HFFc6 (cell line): ENCODE measurements at places on chromosomes 2 and 18.

DNA sequence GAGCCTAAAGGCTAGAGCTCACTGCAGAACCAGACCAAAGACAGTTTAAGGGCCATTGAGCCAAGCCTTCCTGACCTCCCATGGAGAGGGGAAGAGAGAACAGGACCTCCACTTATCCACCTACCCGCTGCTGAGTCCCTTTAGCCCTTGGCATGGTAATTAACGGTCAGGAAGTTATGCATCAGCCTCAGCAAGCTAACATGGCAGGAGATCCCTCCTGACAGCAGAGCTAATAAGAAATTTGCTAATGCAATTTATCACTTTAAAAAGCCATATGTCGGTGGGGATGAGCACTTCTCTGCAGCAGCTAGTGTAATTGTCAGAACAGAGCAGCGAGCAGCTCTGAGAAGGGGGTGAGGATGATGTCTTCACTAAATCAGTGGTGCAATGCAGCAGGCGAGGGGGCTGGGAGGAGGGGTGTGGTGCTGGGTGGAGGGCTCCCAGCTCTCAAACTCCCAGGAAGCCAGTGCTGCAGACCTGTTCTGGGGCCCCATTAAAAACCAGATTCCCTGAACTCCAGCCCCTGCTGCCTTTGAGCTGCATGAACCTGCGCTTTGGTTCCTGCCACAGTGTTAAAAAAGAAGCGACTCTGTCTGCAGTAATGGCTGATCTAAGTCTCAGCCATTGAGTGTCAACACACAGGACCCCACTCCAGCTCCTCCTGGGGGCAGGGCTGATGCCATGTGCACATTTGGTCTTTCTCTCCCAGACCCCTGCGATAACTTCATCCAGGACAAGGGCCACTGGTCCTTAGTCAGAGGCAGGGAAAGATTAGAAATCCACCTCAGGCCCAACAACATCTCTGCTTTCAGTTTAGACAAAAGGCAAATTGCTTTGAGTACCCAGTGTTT is 84.2 kb upstream of the STPG4 start:
- DNase-seq, result no peak

- DNase-seq, result no peak
These were observed 1247.6 kb downstream of the CNTNAP5 start for GRCh38 chr2:125272651-125273050.

GRCh38 chr2:67892339-67892846 is 170.4 kb downstream of the C1D start:
- no peak for DNase-seq

DNA sequence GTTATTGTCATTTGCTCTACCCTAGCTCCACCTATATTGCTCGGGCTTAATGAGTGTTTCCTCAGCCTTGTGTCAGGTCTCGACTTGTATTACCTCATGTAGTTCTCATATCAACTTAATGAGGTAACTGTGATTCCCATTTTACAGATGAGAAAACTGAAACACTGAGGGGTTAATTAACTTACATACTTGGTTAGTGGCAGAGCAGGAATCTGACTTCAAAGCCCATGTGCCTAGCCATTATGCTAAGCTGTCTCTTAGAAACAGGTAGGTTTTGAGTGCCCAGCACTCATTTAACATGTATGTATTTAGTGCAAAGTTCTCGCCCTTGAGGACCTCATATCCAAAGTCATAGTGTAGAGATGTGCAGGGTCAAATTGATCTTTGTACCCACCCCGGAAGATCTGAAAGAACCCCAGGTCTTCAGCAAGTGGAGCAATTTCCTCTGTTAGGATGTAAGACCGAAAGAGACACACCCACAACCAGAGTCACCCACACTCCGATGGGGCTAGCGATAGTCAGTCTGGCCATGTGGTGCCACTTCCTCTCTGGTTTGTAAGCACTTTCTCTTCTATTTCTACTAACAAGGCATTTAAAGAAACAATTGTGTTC is 121.0 kb upstream of the SLC39A10 start:
- no peak for DNase-seq

GRCh38 chr2:241514553-241514952 is 6.2 kb upstream of the STK25 start:
- DNase-seq, result peak; percentile 8

DNA sequence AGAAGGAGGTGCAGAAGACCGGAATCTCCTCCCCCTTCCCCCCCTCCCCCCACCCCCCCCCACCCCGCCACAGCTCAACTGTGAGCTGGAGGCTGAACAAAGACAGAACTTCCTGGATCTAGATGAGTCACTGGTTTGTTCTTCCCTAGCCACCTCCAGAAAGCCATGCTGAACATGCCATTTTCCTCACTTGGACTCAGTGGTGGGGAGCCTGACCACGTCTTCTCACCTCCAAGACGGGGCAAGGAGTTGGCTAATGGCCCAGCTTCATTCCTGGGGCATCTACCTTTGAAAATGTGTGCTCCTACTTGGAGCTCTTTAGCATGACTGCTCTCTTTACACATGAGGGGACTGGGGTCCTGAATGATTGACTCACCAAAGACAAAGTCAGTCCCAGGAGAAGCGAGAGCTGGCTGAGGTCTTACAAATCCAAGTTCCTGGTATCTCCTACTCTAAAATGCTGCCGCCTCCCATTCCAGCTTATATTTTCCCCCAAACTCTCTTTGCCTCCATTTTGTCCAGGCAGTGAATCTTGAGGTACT is 22.6 kb upstream of the FZD5 start:
- peak; percentile 51 for DNase-seq

GRCh38 chr2:176213406-176213805 is 24.9 kb downstream of the HOXD1 start:
- no peak for DNase-seq

GRCh38 chr2:40098786-40099470 is 319.9 kb upstream of the THUMPD2 start:
- DNase-seq, result peak; percentile 68

DNA sequence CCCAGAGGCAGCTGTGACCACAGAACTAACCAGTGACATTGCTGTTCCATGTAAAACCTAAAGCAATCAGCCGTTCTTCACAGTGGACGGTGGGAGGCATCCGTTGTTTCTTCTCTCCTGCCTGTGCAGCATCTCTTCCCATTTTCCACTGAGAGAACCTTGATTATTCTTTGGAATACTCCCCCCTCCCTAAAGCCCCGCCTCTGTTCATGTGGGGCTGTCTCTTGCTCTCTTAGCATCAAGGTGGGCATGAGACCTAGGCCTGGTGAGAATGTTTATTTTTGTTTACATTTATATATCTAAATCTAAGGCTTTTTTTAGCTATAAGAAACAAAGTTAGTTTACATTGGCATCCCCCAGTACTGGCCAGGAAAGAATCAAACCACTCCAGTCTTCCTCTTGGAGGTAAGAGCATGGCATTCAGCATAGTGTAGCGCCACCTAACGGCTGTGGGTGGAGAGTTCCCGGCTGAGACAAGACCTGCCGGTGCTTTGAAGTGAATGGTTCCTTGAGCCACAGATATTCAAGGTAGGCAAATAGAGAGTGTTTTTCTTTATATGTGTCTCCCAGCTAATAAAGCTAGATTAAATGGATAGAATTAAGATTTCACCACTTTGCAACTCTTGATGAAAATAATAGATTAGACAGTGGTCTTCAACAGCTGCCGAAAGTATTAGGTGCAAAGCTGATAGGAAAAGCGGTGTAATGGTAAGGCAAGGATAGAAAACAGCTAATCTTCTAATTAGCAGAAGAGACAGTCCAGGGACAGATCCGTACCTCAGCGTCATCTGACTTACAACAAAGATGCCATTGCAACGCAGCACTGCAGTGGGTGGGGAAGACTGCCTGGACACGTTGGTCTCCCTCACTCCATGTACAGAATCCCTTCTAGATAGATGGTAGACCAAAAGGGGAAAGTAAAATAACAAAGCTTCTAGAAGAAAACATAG is 219.6 kb upstream of the RAB12 start:
- DNase-seq, result peak; percentile 60

DNA sequence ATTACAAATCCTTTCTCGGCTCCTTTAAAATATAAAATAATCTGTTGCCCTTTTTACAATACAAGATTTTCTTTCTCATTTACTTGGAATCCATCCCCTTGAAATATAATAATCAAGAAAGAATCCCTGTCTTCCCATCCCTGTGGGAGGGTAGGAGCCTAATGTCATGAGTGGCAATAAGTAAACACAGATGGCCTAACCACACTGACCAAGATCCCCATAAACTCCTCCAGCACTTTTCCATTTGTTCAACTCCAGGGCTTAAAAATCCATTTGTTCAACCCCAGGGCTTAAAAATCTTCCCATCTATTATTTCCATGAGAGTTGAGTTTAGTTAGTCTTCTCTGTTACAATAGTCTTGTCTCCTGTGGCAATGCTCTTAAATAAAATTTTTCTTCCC is 297.6 kb downstream of the CDH7 start:
- DNase-seq, result no peak
